GM04503 (cell line): ENCODE measurements at places on chromosomes 11 and 22.

- DNase-seq: no peak
Measured at GRCh38 chr11:88421530-88421929, 84.0 kb upstream of the CTSC start.

DNA sequence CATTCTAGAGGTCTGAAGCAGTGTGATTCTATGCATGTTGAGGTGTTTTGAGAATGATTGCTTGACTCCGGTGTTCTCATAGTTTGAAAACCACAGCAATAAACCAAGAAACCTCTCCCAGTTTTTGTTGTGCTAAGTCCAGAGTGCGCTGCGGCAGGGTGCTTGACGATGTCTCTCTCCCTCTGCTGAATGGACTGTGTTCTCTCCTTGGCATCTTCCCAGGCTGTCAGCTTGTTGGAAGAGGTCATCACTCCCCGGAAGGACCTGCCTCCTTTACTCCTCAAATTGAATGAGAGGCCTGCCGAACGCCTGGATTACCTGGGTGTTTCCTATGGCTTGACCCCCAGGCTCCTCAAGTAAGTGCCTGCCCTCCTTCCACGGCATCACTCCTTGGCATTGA, 31.0 kb downstream of the NAT10 start:
- no peak for DNase-seq

DNA sequence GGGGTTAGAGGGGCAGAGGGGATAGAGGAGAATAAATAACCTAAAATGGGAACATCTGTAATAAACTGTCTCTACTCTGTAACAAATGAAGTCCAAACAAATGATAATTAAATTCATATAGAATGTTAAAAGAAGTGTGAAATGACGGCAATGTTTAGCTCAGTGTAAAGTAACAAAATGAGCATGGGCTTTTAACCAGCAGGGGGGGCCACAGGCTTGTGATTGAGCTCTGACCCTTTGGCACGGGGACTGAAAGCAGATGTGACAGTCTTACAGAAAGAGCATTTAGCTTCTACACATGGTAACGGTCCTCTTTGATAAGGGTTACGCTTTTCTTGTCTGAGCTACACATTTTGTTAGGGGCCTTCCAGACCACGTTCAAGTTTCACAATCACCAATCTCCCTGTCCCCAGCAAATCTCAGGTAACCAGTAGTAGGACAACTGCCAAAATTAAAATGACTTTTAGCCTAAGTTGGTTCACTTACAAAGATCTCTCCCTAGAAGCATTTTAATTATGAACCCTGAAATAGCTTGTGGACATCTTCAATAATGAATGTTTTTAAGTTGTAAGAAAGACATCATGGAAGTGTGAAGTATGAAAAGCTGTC, 262.5 kb downstream of the DCDC1 start:
- peak; percentile 1 for DNase-seq

DNA sequence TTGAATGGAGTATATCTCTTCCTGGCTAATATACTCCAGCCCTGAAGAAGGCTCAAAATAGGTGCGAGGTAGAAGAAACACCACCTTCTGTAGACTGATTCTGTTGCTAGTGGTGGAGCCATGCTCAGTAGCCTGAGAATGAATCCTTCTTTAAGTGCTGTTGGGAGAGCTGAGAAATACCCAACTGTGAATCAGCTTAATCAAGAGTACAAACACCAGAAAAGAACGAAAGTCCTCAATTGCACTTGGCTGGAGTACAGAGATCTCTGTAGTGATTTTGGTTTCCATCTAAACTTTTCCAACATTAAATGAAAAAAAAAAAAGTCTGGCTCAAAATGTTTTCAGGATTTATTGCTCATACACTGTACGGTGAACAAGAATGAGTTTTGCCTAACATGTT, 619.1 kb downstream of the METTL15 start:
- DNase-seq: peak; percentile 44

- no peak for DNase-seq
Measured at GRCh38 chr11:79807506-79807905, 366.7 kb upstream of the TENM4 start.

- DNase-seq: peak; percentile 87
Measured at GRCh38 chr22:27534720-27535125, 266.8 kb downstream of the MN1 start.

DNA sequence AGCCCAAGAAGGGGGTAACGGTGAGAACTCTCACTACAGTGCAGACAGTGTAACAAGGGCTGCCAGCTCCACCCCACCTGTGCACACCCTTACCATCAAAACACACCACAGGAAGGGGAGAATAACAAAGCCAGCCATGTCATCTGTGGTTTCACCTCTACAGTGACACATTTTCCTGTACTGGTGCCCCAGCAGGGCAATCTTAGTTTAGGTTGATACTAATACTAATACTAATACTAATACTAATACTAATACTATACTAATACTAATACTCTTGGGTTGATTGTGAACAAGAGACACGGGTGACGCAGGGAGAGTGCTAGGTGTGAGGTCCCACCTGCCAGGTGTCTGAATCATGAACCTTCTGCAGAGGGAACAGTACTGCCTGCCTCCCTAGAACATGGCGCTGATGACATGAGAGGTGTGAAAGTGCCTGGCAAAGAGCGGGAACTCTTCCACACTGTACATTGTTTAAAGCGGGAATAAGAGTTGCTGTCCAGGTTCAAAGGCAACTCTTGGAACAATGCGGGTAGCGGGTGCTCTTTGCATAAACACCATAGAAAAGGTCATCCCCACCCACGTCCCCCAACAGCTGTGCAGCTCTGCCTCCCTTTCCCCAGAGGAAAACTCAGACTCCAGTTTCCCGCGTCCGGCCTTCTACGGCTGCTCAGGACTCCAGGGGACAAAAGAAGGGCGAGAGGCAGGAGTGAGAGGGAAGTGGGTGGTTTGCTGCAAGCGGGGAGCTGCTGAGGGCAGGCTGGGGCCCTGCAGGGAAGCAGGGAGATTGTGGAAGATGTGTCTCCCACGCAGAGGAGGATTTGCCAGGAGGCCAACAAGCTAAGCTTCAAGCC, 25.0 kb upstream of the TMPRSS4 start:
- no peak for DNase-seq

DNA sequence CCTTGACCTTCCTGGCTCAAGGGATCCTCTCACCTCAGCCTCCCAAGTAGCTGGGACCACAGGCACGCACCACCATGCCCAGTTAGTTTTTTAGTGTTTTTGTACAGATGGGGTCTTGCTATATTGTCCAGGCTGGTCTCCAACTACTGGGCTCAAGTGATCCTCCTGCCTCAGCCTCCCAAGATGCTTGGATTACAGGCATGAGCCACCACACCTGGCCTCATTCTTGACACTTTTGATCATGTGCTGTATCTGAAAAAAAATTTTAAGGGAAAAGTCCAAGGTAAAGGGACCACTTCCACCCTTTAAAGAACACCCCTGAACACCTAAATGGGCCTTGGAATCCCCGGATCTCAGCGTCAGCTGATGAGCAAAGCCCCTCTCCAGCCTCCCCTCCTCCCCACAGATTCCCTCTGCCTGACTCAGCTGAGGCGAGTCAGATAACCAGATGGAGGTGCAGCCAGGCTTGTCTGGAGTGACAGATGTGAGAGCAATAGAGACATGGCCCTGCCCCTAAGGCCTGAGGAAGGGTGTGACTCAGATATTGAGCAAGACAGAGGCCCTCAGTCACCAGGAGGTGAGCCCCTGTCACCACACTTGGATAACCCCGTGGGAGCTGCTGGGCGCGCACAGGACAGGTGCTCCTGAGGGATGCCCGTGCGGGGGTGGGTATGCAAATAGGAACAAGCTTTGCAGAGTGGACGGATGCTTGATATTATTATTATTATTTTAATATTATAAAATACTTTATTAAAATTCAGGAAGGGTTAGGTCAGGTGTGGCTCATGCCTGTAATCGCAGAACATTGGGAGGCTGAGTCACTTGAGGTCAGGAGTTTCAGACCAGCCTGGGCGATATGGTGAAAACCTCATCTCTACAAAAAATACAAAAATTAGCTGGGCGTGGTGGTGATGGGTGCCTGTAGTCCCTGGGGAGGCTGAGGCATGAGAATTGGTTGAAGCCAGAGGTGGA, 5.0 kb upstream of the CCDC88B start:
- DNase-seq: peak; percentile 84

DNA sequence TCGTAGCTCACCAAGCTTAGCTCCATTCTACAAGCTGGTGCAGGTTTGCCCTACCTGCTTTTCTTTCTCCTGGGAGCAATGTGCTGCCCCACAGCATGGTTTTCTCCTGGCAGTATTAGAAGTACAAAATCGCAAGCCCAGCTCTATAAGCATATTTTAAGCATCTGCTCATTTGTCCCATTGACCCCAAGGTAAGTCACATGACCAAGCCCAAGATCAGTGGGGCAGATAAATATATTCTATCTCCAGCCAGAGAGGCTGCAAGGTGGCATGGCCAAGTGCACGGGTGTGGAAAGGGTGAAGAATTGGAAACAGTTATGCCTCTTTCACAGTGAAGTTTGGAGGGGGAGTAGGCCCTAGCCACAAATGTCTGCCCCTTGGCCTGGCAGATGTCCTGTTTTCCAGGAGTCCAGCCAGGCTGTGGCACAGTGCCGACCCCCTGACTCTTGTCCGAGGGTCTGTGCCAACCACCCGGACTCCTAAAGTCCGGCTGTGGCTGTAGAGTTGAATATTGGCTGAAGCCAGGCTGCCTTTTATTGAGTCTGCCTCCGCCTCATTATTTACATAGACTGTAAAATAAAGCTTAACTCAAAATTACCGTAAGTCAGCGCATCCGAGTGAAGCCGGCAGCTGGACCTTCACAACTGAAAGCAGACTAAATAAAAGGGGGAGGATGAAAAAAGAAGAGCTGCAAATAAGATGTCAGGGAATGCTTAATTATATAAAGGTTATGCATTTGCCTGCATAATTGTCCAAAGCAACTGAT, 165.7 kb downstream of the COMMD9 start:
- no peak for DNase-seq

GRCh38 chr11:17747131-17747955, 12.8 kb downstream of the KCNC1 start:
- DNase-seq: no peak

DNA sequence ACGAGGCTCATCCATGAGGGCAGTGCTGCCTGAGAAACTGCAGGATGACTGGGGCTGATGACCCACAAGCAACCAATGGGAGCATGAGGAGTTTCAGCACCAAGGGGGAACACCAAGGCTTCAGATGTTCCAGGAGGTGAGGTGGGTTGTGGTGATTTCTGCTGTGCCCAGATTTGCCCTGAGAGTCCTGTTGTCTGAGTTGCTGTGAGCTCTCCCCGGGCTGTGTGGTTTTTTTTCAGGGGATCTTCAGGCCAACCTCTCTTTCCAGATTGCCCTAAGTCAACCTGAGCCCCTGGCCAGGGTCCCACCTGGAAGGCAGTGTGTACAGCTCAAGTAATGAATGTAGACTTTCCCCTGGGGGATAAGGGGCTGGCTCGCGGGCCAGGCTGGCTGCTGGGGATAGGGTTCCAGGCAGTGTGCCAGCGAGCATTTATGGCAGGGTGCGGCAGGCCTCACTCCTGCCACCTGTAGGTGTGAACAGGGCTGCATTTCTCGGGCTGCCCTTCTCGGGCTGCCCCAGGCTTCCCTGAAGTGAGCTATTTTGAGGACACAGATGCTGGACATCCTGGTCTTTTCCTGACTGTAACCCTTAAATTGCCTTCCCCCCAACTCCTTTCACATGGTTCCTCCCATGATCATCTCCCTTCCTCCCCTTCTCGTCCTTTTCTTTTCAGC, 9.8 kb downstream of the SLC22A6 start:
- DNase-seq: no peak

DNA sequence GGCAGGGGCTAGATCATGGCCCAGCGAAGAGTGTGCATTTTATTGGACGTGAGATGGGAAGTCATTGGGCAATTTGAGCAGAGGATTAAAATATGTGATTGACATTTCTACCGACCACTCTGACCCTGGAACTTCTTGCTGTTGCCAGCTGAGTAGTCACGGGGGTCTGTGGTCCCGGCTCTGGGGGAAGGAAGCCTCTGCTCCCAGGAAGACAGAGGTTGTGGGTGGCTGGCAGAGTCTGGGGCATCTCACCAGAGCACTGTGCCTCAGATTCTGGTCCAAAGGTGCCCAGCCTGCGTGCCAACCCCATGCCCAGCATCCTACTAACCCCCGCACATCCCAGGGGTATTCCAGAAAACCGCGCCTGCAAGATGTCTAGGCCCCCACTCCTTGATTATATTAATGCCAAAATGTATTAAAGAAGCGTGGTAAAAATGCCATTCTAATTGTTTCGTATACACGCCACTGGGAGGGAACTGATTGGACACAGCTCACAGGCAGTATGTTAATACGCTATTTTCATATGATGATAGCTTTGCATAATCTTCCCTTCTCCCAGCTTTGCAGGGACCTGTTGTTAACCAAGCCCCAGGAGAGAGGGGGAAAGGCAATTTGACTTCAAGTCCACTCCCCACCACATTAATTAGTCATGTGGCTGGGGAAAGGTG, 25.3 kb upstream of the LMO1 start:
- DNase-seq: no peak

- no peak for DNase-seq
Measured at GRCh38 chr11:71329165-71329510, 76.8 kb upstream of the SHANK2 start.

DNA sequence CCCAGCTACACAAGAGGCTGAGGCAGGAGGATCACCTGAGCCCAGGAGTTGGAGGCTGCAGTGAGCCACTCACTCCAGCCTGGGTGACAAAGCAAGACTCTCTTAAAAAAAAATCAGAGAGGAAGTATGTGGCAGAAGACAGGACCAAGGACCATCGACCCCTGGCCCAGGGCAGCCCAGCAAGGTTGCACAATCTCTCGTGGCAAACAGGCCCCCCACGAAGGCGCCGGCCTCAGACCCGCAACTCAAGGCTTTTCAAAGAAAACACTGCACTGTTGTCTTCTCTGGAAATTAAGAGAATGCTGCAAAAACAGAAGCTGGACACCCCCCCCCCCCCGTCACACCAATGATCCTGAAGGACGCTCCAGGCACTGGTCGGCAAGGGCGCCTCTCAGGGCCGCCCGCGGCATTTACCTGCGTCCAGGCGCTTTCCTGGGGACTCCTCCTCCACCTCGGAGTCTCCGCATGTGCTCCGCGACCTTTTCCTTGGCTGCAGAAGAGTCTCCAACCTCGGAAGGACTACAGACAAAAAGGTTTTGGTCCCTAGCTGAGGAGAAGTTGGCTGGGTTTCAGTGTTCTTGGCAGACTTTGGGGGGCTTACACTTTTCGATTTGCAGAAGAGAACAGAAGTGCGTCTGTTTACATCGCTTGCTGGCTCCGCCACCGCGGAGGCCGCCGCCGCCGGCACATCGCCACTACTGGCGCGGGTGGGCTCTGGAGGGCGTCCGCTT, 40.5 kb downstream of the BRD1 start:
- no peak for DNase-seq

GRCh38 chr11:44286268-44286880, 23.6 kb downstream of the ALX4 start:
- DNase-seq: no peak

- DNase-seq: no peak
Measured at GRCh38 chr11:59559886-59560285, 48.5 kb downstream of the OR4D9 start.

- no peak for DNase-seq
Measured at GRCh38 chr11:2724104-2724503, 24.3 kb upstream of the KCNQ1OT1 start.

DNA sequence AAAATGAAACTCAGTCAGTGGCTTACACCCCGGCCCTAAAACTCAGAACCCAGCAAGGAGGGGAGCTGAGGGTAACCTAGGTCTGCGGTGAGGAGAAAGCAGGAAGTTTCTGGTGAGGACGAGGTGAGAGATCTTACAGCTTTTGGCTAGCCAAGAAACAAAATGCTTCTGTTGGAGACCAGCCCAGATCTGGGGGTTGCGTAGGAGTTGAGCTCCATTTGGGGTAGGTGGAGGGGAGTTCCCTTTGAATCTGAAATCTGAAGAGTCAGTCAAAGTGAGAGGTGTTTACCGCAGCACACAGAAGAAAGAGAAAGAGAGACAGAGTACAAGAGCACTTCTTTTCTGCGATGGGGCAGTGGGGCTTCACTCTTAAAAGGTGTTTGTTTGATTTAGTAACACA, 29.6 kb downstream of the EHF start:
- DNase-seq: no peak
